ENCODE measurements at places on chromosomes 2 and 18. TPM values are rescaled to one million over a fixed set of nuclear protein-coding genes. Genes with fewer than 3 reads are reported as not detected.

- DNase-seq: no peak
Observed at GRCh38 chr18:3037423-3037915, 24.5 kb upstream of the LPIN2 start.

DNA sequence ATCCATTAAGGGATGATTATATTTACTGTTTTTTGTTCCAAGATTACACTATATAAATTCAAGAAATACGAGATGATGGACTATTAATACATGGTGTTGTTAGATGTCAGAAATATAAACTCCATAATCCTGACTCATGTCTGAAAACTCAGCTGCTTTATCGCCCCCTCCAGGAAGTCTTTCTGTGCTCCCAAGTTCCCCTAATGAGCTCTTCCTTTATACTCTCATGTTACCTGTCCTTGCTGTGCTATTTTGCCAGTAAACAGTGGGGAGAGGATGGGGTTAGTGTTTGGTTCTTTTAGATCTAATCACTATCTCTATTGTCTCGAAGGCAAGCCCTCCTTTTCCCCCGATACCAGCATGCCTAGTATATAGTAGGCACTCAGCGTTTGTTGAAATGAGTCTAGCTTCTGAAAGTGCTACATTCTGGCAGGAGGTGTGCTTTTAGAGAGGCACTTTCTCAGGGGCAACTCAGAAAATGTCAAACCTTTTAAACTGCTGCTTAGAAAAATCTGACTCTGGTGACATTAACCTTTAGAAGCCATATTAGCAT is 21.4 kb upstream of the BARD1 start:
- DNase-seq: no peak

DNA sequence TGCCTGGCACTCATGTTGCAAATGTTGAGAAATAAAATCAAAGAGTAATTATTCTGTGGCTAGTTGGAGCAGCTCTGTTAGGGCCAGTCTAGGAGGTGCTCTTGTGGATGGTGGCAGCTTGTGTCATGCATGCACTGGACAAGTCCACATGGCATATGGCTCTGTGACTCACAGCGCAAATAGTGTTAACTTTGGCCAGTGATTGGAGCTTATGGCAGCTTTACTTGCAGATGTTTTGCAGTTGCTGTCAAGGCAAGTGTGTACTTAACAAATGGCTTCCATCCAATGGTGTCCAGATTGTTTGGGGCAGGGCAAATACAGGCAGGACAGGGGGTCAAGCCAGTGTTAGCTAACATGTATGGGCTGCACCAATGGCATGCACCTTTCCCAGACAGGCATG is 26.1 kb upstream of the TMX3 start:
- DNase-seq: no peak

- no peak for DNase-seq
Observed at GRCh38 chr2:65529419-65529818, 97.0 kb upstream of the SPRED2 start.

- DNase-seq: no peak
Observed at GRCh38 chr18:70428439-70428838, 139.6 kb downstream of the SOCS6 start.

GRCh38 chr18:21393986-21394385 is 152.0 kb downstream of the GREB1L start:
- DNase-seq: no peak

The TGIF1 gene
- 114 TPM for polyA plus RNA-seq

The ST8SIA5 gene
- not detected for polyA plus RNA-seq

The COPS9 gene
- 201 TPM for polyA plus RNA-seq

The INHA gene
- not detected for polyA plus RNA-seq

The MYL12B gene
- 848 TPM for polyA plus RNA-seq

Data from naive B cell (primary cell).